Activated CD4-positive, CD25-positive, alpha-beta regulatory T cell treated with anti-CD3 and anti-CD28 coated beads, Interleukin-2, amount 50 U/mL, for 16 hours (primary cell): ENCODE measurements at places on chromosomes 7 and 10.

DNA sequence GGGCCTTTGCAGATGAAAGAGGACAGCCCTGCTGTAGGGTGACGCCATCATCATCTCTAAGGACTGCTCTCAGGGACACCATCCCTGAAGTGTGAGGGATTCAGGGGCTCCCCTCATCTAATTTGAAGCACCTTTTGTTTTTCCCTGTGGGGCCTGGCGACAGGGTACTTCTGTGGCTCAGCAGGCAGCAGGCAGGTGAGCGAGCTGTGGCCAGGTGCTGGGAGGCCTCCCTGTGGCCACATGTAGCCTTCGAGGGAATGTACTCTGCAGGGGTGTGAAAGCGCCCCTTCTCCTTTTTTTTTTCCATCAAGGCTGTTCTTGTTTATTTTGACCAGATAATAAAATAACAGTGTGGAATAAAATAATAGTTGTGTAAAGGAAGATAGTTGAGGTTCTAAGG, 118.2 kb upstream of the DPP6 start:
- DNase-seq = no peak

GRCh38 chr10:26335574-26336093, 102.5 kb upstream of the APBB1IP start:
- DNase-seq = no peak

- DNase-seq = no peak
Measured at GRCh38 chr10:3532644-3533043, 252.4 kb downstream of the KLF6 start.

- no peak for DNase-seq
Measured at GRCh38 chr10:71209731-71210541, 2.4 kb upstream of the UNC5B start.

DNA sequence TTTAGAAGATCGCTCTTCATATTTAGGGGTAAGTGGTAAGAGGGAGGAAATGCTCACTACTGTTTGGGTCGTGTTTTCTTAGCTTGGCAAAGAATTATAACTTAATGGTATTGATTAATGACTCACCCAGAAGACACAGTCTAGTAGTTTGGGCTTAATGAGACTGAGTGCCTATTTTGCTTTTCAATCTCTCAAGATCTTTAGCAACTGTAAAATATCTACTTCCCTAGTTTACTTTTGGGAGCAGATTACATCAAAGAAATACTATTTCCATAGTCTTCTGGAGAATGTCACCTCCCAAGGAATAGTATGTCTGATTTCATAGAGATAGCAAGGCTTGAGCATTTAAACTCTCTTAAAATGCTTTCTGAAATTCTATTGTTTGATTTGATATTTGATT, 100.5 kb upstream of the SLC25A13 start:
- DNase-seq = no peak

- no peak for DNase-seq
Measured at GRCh38 chr10:8768852-8769251, 714.4 kb downstream of the GATA3 start.

DNA sequence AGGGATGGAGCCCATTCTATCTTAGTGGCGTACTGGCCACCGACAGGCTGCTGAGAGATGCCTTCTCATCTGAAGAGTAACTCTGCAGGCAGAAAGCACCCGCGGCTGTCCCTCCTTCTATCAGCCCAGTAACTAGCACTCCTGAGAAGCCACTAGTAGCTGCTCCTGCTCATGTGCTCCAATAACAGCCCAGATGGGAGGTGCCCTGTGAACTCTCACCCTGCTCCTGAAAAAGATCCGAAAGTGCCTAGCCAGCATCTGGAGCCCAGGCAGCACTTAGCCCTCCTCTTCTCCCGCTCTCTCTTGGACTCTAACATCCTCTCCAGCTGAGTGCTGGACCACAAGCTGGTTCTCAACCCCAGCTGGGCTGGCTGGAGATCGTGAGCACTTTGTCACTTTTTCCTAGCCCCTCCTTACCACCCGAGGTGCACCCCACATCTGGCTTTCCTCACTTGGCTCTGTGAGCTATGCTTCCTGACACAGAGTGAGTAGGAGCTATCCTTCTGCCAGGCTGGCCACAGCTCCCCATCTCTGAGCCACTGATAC, 239.2 kb downstream of the GRID1 start:
- DNase-seq = no peak

GRCh38 chr10:63637901-63638327, 116.7 kb downstream of the REEP3 start:
- DNase-seq = no peak

DNA sequence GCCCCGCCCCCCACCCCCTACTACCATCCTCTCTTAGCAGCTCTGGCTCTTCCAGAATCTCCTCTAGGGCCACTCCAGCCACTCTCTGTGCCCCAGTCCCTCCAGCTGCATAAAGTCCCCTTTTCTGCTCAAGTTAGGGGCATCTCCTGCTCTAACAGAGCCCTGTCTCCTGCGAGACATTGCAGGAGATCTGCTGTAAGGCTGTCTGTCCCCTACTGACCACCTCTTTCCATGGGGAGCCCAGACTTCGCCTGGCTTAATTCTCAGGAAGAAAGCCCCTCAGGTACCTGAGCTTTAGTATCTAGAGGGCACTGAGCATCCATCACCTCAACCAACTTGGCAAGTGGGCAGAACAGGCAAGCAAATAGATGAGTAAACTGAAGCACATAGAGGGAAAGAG, 200.7 kb upstream of the ZMIZ1 start:
- DNase-seq = no peak
